ENCODE measurements at places on chromosomes 1 and 21.

- no peak for DNase-seq
Observed at GRCh38 chr1:44707112-44707881, 23.7 kb downstream of the RNU5D-1 start.

DNA sequence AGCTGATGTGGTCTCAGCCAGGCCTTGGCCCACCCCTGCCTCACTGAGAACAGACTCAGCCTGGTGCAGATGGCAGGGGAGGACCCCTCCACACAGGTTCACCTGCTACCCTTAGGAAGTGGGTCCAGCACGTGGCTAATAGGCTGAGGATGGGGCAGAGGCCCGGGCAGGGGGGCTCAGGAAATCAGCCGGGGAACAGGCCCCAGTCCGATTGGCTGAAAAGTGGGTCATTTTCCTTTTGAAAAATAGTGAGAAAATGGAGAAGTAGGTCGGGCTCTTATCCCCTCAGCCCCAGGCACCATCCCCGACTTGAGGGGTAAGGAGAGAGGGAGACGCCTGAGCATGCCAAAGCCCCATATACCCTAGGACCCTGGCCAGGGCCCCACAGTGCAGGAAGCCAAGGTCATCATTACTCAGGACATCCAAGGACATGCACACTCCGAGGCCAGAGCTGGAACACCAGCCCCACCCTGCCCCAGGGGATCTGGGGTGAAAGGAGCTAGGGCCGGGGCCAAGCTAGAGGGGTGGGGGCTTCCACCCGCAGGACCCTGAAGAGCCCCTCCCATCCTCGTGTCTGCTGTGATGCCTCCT, 11.0 kb downstream of the DLGAP3 start:
- DNase-seq, result no peak

GRCh38 chr1:6599141-6599975, 3.3 kb downstream of the KLHL21 start:
- peak; percentile 48 for DNase-seq

DNA sequence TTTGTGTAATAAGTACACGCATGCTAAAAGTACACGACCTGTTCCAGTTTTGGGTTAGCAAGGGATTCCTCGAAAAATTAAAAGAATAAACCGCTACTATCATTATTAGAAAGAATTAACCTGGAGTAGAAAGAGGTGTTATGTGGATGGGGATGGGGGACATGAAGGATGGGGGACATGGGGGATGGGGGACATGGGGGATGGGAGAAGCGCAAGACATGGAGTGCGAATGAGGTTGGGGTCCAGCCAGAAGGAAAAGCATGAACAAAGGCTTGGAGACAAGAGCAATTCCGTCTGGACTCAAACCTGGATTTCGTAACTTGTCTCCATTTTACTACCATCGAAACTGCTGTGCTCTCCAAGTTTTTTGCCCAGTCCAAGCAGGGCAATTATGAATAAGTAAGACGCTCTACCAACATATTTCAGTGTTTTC, 591 bp upstream of the KDM1A start:
- DNase-seq, result no peak

DNA sequence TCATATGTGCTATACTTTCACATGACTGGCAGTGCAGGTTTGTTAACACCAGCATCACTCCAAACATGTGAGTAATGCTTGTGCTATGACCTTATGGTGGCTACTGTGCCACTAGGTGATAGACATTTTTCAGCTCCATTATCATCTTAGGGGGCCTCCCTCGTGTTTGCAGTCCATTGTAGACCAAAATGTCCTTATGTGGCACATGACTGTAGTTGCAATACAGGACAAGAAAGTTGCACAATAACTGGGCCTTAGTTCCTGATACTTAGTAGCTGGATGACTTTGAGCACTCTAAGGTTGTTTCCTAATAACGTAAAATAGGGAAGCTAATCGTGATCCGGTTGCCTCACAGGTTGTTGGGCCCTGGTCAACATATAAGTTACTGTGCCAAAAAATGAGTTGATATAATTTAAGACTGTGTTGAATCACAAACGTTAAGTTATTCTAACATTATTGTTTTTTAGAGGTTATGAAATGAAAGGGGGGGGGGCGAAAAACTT, 511 bp upstream of the SNX27 start:
- DNase-seq, result peak; percentile 54

GRCh38 chr1:95048317-95048716, 24.4 kb downstream of the ALG14 start:
- DNase-seq, result no peak

- DNase-seq, result no peak
Observed at GRCh38 chr1:16927256-16927655, 5.5 kb downstream of the CROCC start.

DNA sequence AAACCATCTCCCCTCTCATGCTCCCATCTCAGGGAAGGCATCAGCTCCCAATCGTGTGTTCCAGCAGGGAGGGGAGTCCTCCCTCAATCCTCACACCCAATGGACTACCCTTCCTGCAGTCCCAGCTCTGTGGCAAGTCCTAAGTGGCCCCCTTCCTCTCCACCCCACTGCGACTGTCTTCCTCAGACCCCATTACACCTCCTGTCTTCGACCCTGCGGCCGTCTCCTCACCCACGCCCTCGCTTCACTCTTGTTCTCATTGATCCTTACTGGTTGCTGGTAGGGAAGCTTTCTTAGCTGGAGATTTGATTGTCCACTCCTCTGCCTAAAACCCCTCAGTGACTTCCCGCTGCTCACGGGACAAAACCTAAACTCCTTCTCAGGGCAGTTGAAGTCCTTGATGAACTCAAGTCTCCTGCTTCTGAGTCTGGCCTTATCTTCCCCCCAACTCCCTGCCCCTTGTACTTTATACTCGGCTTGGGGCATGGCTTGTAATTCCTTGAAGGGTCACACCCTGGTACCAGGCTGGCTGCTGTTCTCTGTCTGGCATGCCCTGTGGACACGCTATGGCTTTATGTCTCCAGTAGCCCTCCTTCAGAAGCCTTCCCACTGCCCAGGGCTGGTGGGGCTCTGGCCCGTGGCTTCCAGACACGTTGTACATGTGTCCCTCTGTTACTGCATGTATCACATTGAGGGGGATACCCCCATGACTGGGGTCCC, 2.3 kb upstream of the EPS8L3 start:
- no peak for DNase-seq

DNA sequence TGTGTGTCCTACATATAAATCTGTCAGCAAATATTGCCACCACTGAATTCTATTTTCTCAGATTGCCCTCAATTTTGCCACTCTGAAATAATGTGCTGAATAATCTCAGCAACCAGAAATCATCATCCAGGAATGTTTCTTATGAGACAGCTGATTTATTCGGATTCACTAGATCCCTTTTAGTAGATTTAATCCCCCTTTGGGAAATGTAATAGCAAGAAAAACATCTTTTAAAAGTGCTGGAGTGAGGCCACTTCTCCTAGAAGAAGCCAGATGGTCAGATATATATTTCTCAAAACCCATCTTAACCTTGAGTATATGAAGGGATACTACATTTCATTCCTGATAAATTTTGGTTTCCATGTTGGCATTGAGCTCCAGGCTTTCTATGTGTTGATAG, 327.7 kb downstream of the SMYD3 start:
- no peak for DNase-seq

GRCh38 chr1:47703156-47703825, 265.4 kb downstream of the FOXD2 start:
- no peak for DNase-seq

- no peak for DNase-seq
Observed at GRCh38 chr1:67614511-67614934, 70.5 kb upstream of the GADD45A start.

DNA sequence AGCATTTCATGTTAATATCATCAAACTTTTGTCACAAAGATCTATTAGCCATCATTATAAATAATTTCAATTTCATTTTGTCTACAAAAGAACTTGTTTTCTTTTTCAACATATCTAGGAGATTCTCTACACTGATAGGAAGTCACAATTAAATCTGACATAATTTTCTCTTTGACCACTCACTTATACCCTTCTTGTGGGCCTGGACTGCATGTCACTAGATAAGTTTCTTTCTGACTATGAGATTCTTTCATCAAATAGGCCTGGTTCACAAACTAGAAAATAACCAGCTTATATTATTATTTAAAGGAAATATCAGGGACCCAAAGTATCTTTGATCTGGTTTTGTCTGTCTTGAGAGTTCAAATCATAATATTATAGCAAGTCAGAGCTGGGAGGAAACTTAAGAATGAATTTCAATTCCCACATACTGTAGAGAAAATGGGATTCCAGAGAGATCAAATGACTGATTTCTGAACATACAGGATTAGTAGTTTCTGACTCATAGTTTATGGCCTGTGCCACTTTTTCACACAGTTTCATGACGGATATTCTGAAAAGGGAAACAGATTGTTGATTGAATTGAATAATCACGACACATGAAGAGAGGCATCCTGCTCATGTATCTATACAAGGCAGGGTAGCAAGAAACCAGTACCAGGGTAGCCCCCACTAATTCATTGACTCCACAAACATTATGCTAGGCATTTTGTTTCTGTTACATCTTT, 355.8 kb downstream of the GPATCH2 start:
- DNase-seq, result no peak

DNA sequence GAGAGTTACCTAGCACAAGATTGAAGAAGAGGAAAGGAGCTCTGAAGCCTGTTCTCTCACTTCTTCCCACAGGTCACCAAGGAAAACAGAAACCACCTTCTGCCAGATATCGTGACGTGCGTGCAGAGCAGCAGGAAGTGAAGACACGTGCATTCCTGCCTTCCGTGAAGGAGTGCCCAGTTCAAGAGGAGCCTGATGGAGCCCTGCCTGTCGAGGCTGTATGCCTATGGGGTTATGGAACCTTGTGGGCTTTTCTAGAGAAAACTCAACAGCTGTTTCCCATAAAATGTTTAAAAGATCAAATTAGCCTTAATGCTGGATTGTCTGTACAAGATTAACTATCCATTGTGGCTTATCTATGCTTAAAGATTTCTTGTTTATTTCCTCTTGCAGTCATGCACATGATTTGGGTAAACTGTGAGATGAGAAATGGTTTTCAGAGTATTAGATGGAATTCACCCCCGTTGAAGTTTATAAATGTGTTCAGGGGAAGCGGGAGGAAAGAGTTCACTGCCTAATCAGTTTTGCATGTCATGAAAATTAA, 27.8 kb downstream of the NTPCR start:
- DNase-seq, result no peak

GRCh38 chr1:63486629-63487028, 36.4 kb downstream of the ITGB3BP start:
- DNase-seq, result no peak

GRCh38 chr1:9942399-9942938, 722 bp downstream of the LZIC start:
- peak; percentile 92 for DNase-seq

- peak; percentile 71 for DNase-seq
Observed at GRCh38 chr1:63557365-63557987, 34.2 kb downstream of the EFCAB7 start.

GRCh38 chr1:235608278-235608677, 41.3 kb downstream of the GNG4 start:
- no peak for DNase-seq

DNA sequence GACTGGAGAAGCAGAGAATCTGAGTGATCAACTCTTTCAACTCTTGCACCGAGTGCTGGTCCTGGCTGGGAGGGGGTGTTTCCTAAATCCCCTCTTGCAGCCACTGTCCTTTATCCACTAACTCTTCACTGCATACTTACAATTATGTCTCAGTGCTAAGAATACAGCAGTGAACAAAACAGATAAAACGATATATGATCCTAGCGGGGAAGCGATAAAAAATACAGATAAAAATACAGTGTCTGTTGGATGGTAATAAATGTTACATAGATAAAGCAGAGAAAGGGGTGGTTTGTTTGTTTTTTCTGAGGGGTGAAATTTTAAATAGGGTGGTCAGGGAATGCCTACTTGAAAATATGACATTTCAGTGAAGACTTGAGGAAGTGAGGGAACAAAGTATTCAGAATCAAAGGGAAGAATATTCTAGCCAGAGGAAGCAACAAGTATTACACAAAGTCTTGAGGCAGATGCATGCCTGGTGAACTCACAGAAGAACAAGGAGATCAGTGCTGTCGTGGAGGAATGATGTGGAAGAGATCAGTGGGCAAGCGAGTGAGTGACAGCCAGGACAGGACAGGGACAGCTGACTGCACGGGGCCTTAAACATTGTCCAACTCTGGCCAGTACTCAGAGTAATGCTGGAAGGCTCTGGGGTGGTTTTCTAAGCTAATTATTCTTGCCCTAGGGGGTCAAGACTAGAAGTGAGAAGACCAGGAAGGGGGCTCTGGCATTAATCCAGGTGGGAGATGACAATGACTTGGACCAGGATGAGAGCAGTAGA, 110.0 kb downstream of the APP start:
- DNase-seq, result no peak

- DNase-seq, result no peak
Observed at GRCh38 chr21:27515676-27516075, 548.8 kb upstream of the ADAMTS5 start.
